ENCODE measurements at places on chromosomes 5 and 9. TPM values are rescaled to one million over a fixed set of nuclear protein-coding genes. Genes with fewer than 3 reads are reported as not detected.
A peak's percentile ranks its signal among the peaks of the same experiment; 100 is the strongest.

SV2C gene
- 0.20 TPM for total RNA-seq

CPEB4 gene
- 15.8 TPM for total RNA-seq

SLC34A3 gene
- total RNA-seq, result not detected

VLDLR gene
- 7.2 TPM for total RNA-seq

AGGF1 gene
- 28.6 TPM for total RNA-seq

DNA sequence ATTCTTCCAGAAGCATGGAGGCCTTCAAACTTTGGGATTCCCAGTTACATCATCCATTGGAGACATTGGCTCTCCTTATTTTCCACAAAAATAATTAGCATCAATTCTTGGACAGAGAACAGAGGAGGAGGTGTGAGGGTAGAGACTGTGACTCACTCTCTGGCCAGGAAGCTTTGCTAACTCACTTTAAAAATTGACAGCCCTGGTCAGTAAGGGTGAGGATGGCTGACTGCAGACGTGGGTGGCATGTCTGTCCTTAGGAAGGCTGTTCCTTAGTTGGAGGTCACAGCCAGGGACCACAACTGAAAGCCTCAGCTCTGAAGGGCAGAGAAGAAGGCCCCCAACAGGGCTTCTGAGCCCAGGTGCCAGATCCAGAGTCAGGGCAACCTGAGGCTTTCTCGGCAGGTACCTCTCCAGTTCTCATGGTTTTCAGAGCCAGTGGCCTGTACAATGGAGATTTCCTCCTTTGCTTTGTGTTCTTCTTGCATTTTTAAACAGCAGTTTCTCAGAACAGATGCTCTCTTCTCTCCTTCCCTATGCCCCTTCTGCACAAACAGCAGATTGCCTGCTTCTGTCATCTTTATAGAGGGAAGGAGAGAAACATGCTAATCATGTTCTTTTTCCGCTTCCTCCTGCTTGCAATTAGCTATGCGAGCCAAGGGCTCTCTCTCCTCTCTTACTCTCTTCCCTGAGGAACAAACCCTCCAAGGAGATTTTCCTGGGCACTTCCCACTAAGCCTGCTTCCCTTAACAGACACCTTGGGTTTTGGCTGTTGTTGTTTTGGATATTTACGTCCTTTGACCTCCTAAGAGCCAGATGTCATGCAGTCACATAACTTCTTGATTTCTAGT, 92.5 kb upstream of the ZNF366 start:
- DNase-seq, result no peak
- H3K36me3 ChIP-seq, result no peaks in the 10 kb centered on the region
- peaks cover 9% of the 10 kb centered on the region for H3K4me1 ChIP-seq
- H3K27ac ChIP-seq, result no peak overlapping the region
- H3K27me3 ChIP-seq, result no peaks in the 10 kb centered on the region

- H3K27ac ChIP-seq, result no peak overlapping the region
- DNase-seq, result no peak
- H3K36me3 ChIP-seq, result no peaks in the 10 kb centered on the region
- H3K4me3 ChIP-seq, result no peak overlapping the region
These were observed 32.2 kb downstream of the HRH2 start for GRCh38 chr5:175690025-175690424.

- no peak overlapping the region for H3K27ac ChIP-seq
- DNase-seq, result no peak
- no peaks in the 10 kb centered on the region for H3K4me1 ChIP-seq
- H3K4me3 ChIP-seq, result no peak overlapping the region
These were observed 269.9 kb upstream of the PAPPA start for GRCh38 chr9:115883467-115884329.

- H3K27ac ChIP-seq, result no peak overlapping the region
- no peak for DNase-seq
- H3K4me3 ChIP-seq, result no peak overlapping the region
These were observed 7.2 kb upstream of the SNX30 start for GRCh38 chr9:112743216-112743836.

DNA sequence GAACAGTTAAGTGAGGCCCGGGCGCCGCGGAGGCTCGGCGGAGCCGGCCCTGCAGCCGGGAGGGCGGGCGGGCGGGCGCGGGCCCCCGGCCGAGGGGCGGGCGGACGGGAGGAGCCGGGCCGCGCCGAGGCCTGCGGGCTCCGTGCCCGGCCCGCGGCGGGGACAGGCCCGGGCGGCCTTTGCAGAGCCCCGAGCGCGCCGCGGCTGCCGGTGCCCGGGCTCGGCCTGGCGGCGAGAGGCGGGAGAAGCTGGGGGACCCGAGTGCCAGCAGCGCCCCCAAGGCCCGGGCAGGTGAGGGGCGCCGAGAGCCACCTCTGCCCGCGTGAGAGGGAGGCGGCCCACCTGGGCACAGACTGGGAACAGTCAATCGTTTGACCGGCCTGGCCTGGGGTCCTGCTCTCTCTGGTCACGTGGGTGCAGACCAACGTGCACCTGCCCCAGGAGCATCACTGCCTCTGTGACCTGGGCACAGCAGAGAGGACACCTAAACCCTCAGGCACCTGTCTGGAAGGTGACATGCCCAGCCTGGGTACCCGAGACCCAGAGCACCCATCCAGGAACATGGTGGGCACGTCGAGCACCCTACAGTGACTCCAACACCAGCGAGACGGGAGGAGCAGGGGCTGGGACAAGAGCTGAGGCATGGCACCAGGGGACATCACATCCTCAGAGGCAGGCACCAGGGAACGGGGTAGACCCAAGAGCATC, 531 bp downstream of the MVB12B start:
- DNase-seq, result peak; percentile 55
- no peaks in the 10 kb centered on the region for H3K27me3 ChIP-seq
- peak overlapping the region; percentile 88 for H3K27ac ChIP-seq
- H3K4me3 ChIP-seq, result peak overlapping the region; percentile 86
- peaks cover 29% of the 10 kb centered on the region for H3K36me3 ChIP-seq

DNA sequence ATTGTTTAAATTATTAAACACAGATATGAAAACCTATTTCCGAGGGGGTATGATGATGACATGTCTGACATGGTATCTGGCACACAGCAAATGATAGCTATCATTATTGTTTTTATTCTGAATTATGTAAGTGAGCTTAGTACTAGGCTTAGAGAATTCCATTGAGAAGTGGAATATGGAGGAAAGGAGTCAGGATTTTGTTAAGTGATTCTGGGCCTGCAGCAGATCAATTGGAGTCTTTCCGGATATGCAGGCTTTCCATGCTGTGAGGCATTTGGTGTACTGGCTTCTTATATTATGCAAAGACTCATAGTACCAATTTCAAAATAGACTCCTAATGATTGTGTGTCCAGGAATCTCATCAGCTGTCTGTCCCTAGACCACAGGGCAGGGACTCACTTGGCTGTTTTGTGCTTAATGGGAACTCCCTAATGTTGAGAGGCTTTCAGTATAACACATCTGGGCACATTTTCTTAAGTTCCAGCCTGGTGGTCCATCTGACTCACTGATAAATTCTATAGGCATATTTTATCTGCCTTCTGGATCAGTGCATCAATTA, 180.0 kb upstream of the KLF9 start:
- H3K4me1 ChIP-seq, result no peaks in the 10 kb centered on the region
- no peak overlapping the region for H3K27ac ChIP-seq
- no peak for DNase-seq
- no peaks in the 10 kb centered on the region for H3K36me3 ChIP-seq

DNA sequence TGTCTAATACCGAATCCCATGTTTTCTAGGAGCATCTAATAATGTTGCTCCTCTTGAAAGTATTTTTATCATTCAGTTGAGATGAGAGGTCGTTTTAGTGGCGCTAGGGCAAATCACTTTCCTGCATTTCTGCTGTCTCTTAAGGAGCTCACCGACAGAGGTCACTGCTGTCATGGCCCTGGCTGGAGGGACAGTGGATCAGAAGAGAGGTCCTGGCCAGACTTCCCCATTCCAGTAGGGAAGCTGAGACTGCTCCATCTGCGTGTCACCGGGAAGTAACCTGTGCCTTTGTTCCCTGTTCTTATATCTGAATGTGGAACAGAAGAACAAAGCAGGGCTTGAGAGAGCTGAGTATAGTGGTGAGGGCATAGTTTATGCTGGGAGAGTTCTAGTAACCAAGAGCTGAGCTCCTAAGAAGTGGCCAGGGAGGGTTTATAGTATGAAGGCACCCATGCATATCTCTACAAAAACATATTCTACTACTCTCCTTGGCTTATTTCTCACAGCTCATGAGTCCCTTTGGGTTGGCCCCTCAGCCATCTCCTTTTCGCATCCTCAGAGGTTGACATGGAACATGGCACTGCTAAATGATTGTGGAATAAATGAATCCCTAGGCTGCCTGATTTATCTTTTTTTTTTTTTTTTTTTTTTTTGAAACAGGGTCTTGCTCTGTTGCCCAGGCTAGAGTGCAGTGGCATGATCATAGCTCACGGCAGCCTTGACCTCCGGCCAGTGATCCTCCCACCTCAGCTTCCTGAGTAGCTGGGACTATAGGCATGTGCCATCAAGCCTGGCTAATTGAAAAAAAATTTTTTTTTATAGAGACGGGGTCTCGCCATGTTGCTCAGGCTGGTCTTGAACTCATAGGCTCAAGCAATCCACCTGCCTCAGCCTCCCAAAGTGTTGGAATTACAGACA, 27.2 kb downstream of the ATP6V0E1 start:
- no peaks in the 10 kb centered on the region for H3K27me3 ChIP-seq
- DNase-seq, result no peak
- peaks cover 10% of the 10 kb centered on the region for H3K36me3 ChIP-seq
- H3K4me1 ChIP-seq, result peaks cover 17% of the 10 kb centered on the region

- H3K4me3 ChIP-seq, result no peak overlapping the region
- no peaks in the 10 kb centered on the region for H3K36me3 ChIP-seq
These were observed 61.5 kb downstream of the FXN start for GRCh38 chr9:69097064-69097463.

DNA sequence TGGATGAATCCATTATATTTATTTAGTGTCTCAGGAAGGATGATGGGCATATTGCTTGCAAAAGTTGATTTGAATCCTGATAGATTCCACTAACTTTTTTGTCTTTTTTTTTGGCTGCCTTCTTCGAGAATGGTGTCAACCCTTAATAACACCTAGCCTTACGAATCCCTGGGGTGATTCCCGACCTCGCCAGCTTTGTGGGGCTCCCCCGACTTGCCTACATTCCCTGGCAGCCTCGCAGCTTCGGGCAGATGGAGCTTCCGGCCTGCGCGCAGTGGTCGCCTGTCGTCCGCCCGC, 366 bp upstream of the DOCK8 start:
- peaks cover 37% of the 10 kb centered on the region for H3K4me1 ChIP-seq
- DNase-seq, result no peak
- H3K27me3 ChIP-seq, result no peaks in the 10 kb centered on the region
- H3K27ac ChIP-seq, result peak overlapping the region; percentile 85

DNA sequence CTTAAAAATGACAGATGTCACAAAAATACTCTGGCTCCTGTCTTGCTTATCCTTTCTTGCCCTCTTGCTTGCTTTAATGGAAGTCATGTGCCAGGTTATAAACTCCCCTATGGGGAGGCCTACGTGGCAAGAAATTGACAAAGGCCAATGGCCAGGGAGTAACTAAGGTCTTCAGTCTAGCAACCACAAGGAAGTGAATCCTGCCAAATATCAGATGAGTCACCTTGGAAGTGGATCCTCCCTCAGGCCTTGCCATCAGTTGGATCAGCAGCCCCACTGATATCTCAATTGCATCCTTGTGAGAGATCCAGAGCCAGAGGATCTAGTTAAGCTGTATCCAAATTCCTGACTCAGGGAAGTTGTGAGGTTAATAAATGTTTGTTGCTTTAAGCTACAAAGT, 82.8 kb downstream of the CAAP1 start:
- H3K4me1 ChIP-seq, result no peaks in the 10 kb centered on the region
- H3K27ac ChIP-seq, result no peak overlapping the region
- no peak overlapping the region for H3K4me3 ChIP-seq
- H3K27me3 ChIP-seq, result peaks cover 4% of the 10 kb centered on the region

DNA sequence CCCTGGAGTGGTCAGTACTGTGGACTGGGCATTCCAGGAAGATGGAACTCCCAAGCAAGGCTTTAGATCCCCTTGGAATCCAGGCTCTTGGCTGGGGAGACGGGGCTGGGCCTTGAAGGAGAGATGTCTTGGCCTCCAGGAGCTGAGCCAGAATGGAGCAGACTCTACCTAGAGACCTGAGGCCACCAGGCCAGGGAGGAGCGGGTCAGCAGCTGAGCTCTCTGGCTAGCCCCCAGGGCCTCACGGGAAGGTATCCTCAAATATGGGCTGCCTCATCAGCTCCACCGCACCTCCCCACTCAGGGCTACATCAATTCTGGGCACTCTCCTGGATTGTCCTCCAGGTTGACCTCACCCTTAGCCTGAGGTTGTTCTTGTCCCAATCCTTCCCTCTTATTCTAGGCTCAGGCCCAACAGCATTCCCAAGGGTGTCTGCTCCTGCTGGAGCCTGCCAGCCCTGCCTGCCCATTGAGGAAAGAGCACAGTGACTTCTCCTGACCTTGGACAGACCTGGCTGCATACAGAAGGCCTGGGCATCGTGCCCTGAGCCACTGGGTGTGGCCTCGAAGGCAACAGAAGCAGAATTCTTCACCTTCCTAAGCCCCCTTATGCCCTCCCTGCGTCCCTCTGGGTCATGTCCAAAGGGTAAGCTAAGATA, 3.0 kb upstream of the PDLIM4 start:
- no peaks in the 10 kb centered on the region for H3K36me3 ChIP-seq
- H3K4me3 ChIP-seq, result no peak overlapping the region
- H3K27me3 ChIP-seq, result peaks cover 21% of the 10 kb centered on the region

GRCh38 chr5:116517488-116517887, 57.1 kb downstream of the SEMA6A start:
- no peak overlapping the region for H3K27ac ChIP-seq
- H3K36me3 ChIP-seq, result no peaks in the 10 kb centered on the region
- no peak overlapping the region for H3K4me3 ChIP-seq
- H3K27me3 ChIP-seq, result no peaks in the 10 kb centered on the region

DNA sequence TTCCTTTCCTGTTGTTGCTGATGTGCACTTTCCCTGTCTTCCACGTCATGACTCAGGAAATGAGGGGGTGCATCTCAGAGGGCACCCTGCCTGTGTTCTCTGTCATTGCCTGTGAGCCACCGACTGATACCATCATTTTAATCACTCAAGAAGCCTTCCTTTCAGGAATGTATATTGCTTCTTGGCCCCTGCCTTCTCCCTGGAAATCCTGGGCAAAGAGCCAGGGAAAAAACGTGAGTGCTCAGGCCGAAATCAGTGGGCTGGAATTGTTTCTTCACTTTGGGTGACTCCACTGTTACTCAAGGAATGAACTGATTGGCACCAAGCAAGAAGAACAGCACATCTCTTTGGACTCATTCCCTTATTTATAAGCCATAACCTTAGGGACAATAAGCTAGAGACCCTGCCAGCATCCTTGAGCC, 126.1 kb downstream of the SNX18 start:
- H3K27ac ChIP-seq, result no peak overlapping the region
- peaks cover 20% of the 10 kb centered on the region for H3K36me3 ChIP-seq
- DNase-seq, result no peak
- no peaks in the 10 kb centered on the region for H3K27me3 ChIP-seq
- H3K4me1 ChIP-seq, result peaks cover 51% of the 10 kb centered on the region

DNA sequence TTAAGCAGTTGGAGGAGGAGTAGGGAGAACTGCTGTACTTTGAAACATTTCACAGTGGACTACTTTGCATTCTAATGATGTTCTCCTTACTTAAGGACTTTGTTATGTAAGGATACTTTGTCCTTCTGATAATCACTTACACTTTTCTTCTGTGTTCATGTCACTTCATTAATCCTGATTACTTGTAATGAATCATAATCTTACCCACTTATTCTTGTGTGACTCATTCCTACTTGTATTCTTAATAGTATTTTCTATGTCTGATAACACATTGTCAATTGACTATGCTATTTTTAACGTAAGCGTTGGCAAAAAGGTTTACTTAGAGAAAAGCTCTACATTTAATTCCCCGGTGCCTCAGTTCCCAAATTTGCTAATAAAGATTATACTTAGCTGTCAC, 63.8 kb downstream of the GHR start:
- H3K27me3 ChIP-seq, result peaks cover 3% of the 10 kb centered on the region
- DNase-seq, result no peak
- no peak overlapping the region for H3K27ac ChIP-seq
- H3K4me3 ChIP-seq, result no peak overlapping the region

- no peak overlapping the region for H3K4me3 ChIP-seq
- H3K36me3 ChIP-seq, result no peaks in the 10 kb centered on the region
- peaks cover 10% of the 10 kb centered on the region for H3K27me3 ChIP-seq
These were observed 65.1 kb upstream of the CCDC152 start for GRCh38 chr5:42691413-42691937.

Measured in activated CD8-positive, alpha-beta memory T cell treated with anti-CD3 and anti-CD28 coated beads, Interleukin-2, amount 10 ng/mL, durations not matched to agents 7 days and 5 days (primary cell).